Mesenteric fat pad (tissue), 1 donor: ENCODE measurements at places on chromosomes 11 and 22.

DNA sequence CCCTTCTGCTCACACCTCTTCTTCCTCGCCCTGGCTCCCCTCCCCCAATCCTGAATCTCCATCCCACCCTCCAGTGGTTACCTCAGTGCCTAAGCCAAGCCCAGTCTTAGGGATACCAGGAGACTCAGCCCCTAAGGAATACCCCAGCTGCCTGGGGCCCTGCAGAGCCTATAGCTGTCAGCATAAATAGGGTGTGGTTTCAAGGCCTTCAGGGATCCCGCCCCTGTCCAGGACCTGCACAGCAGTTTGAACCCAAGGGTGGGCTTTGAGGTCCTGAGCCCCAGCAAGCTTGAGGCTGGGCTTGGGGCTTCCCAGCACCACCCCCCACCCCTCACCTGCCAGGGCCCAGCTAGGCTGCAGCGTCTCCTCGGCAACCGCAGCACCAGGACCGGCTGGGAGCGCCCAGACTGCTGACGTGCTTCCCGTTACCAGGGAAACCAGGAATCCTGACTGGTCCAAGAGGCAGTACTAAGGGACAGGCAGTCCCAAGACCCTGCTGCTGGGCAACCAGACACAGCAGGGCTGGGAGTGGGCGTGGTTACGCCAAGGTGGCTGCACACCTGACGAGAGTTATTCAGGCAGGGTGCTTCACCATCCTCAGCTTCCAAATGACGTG, 13.7 kb downstream of the APBB1 start:
- peak; percentile 83 for DNase-seq

- DNase-seq: no peak
Observed at GRCh38 chr11:102341844-102342318, 5.1 kb upstream of the BIRC2 start.

DNA sequence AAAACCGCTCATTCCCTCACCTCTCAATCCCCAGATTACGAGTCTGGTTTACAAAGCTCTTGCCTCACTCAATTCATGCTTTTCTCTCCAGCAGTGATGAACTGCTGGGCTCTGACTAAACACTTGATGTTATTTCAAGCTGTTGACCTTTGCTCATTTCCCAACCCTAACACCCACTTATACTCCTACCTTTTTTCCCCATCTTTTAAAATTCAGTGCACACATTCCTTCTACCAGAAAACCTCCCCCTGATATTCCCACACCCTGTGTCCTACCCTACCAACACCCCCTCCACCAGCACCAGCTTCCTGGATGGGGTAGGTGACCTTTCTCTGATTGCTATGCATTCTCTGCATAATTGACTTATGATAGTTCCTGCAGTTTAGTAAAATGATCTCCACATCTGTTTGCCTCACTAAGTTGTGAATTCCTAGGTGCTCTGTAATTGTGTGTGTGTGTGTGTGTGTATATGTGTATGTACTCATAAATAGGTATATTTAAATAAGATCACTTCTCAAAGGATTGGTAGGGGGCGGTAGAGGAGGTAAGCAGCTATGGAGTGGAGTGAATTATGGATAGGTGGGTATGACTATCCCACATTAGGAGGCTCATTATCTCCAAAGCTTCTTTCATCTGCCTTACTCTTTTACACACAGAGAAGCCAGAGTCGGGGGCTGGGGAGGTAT, 842 bp downstream of the HEPACAM start:
- DNase-seq: no peak

- no peak for DNase-seq
Observed at GRCh38 chr11:13314676-13315394, 37.2 kb downstream of the BMAL1 start.

GRCh38 chr11:110286298-110287040, 9.9 kb downstream of the RDX start:
- no peak for DNase-seq

GRCh38 chr11:1760351-1761109, 3.2 kb downstream of the CTSD start:
- DNase-seq: no peak
